Stimulated activated CD4-positive, alpha-beta T cell treated with anti-CD3 and anti-CD28 coated beads, Interleukin-4, amount 100 ng/mL, for 48 hours (primary cell): ENCODE measurements at places on chromosomes 7 and 10.

DNA sequence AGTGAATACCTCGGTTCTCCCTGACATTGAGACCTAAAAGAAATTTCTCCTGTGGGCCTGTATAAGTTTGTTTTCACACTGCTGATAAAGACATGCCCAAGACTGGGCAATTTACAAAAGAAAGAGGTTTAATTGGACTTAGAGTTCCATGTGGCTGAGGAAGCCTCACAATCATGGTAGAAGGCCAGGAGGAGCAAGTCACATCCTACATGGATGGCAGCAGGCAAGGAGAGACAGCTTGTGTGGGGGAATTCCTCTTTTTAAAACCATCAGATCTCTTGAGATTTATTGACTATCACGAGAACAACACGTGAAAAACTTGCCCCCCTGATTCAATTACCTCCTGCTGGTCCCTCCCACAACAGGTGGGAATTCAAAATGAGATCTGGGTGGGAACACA lies 6.7 kb downstream of the TMEM72 start:
- no peak for DNase-seq

- DNase-seq = no peak
These were observed 390.3 kb downstream of the GRID1 start for GRCh38 chr10:85976267-85976793.

DNA sequence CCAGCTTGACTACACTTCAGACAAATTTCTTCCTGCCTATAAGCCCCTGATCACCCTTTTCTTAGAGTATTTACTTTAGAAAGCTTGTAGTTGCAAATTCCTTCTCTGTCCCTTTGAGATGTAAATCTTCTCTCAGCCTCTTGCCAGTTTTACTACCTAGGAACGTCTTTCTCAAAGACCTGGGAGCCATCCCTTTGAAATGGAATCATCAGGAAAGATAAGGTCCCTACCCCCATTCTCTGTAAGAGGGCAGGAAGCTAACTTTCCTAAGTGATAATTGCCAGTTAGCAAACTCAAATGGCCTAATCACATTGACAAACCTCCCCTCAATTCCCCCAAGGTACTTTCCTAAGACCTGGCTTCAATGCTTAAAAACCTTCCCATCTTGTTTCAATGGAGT lies 304.5 kb downstream of the MDFIC start:
- DNase-seq = no peak

GRCh38 chr7:127628445-127628844 lies 10.5 kb upstream of the PAX4 start:
- no peak for DNase-seq

- no peak for DNase-seq
These were observed 132.8 kb downstream of the ZEB1 start for GRCh38 chr10:31451766-31452165.
